ENCODE measurements at places on chromosomes 13 and 19. TPM values are rescaled to one million over a fixed set of nuclear protein-coding genes. Genes with fewer than 3 reads are reported as not detected.

DNA sequence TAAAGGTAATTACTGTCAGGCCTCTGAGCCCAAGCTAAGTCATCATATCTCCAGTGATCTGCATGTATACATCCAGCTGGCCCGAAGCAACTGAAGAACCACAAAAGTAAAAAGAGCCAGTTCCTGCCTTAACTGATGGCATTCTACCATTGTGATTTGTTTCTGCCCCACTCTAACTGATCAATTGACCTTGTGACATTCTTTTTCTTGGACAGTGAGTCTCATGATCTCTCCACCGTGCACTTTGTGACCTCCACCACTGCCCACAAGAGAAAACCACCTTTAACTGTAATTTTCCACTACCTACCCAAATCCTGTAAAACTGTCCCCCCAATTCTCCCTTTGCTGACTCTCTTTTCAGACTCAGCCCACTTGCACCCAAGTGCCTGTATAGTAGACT, 17.2 kb upstream of the CXCL17 start:
- DNase-seq: no peak

DNA sequence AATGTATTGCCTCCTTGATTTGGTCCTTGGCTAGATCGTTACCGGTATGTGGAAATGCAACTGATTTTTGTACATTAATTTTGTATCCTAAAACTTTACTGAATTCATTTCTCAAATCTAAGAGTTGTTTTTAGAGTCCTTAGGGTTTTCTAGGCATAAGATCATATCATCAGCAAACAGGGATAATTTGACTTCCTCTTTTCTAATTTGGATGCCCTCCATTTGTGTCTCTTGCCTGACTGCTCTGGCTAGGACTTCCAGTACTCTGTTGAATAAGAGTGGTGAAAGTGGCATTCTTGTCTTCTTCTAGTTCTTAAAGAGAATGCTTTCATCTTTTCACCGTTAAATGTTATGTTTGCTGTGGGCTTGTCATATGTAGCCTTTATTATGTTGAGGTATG, 12.0 kb upstream of the CYP2A13 start:
- no peak for DNase-seq

- peak; percentile 3 for DNase-seq
These were observed 866 bp upstream of the LMO7 start for GRCh38 chr13:75635101-75635827.

DNA sequence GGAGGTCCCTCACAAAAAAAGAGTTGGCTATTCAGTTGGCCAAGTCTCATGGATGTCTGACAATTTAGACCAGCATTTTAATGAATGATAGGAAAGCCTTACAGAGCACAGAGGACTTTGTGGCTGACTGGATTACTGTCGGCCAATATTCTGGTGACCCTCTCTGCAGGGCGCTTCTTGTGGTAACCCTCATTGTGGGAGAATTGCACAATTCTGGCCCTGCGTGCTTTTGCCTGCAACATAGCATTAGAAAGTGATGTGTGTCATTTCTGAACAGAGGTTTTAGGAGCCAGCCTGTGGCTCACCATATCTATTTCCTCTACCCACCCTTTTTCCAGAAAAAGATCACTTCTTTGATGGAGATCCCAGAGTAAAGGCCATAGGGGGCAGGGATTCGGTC, 71.4 kb downstream of the EFNB2 start:
- DNase-seq: no peak

The RFPL4A gene
- not detected for total RNA-seq

- DNase-seq: no peak
These were observed 19.9 kb downstream of the GAS6 start for GRCh38 chr13:113843864-113844556.

GRCh38 chr13:45718063-45718462, 15.9 kb downstream of the CBY2 start:
- DNase-seq: no peak

- no peak for DNase-seq
These were observed 1.3 kb downstream of the SLC25A42 start for GRCh38 chr19:19064811-19065745.

GRCh38 chr13:73133531-73133930, 74.7 kb downstream of the KLF5 start:
- no peak for DNase-seq

DNA sequence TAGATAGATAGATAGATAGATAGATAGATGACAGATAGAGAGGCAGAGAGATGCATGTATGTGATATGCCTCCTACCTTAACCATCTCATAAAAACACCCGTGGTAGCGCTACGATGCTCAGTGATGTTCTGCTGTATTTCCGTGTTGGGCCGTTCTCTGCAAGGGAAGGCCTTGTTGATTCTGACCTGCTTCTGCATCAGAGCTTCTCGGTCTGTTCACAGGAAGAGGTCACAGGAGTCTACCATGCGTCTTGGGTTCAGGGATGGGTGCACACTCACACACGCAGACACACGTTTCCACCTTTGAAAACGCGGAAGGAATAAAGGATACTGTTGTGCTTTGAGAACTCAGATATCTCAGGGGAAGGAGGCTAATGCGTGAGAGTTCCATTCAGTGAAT, 316.9 kb downstream of the TEX29 start:
- DNase-seq: no peak

The TMEM238 gene
- 6.7 TPM for total RNA-seq

DNA sequence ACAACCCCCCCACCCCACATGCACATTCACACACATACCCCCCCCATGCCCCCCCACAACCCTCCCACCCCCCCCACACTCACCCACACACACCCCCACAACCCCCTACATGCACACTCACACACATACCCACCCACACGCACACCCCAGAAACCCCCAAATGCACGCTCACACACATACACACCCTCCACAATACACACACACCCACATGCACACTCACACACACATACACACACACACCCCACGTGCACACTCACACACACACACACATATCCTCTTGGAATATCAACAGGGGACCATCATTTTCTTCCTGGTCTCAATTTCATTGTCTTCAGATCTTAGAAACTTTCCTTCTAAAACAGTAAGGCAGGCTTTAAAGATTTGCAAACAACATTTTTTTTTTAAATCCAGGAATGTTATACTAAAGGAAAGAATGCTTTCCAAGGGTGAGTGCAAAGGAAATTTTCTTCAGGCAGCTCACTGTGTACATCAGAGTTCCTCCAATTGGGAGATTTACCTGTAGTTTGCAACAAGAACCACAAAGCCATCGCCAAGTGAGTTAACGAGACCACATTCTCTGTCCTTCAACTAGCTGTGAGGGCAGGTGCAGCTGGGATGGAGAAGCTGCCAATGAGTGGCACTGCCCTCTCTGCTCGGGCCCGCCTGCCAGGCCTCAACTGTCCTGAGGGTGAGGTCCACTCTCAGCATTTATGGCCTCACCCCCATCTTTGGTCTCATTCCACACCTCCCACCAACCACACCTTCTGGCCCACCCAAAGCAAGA, 53.0 kb downstream of the MRPL57 start:
- DNase-seq: no peak

DNA sequence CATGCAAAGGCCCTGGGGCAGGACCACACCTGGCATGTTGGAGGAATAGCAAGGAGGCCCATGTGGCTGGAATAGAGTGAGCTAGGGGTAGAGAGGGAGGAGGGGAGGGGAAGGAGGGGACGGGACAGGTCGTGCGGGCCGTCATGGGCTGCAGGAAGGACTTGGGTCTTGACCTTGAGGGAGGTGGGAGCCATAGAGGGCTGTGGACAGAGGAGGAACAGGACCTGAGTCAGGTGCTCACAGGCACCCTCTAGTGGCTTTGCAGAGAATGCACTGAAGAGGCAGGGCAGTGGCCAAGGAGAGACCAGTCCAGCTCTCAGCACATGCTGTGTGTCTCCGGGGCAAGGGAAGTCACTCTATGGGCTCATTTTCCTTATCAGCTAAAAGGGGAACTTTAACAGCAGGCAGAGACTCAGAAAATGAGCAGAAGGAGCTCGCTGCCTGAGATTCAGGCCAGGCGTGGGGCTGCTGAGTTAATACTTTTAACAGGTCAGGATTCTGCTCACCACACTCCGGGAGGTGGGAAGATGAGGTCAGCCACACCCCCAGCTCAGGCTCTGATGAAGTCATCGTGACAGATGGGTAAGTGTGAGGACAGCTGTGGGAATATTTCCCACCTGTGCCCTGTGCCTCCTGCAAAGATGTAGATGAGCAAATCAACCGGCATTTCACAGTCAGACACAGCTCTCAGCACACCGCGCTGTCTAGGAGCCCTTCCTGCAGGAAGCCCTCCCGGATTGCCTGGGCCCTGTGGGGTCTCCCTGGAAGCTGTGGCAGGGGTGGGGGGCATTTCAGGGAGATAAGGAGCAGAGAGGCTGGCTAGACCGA, 6.0 kb upstream of the TNFAIP8L1 start:
- peak; percentile 80 for DNase-seq

The ZNF580 gene
- total RNA-seq: 12.1 TPM

DNA sequence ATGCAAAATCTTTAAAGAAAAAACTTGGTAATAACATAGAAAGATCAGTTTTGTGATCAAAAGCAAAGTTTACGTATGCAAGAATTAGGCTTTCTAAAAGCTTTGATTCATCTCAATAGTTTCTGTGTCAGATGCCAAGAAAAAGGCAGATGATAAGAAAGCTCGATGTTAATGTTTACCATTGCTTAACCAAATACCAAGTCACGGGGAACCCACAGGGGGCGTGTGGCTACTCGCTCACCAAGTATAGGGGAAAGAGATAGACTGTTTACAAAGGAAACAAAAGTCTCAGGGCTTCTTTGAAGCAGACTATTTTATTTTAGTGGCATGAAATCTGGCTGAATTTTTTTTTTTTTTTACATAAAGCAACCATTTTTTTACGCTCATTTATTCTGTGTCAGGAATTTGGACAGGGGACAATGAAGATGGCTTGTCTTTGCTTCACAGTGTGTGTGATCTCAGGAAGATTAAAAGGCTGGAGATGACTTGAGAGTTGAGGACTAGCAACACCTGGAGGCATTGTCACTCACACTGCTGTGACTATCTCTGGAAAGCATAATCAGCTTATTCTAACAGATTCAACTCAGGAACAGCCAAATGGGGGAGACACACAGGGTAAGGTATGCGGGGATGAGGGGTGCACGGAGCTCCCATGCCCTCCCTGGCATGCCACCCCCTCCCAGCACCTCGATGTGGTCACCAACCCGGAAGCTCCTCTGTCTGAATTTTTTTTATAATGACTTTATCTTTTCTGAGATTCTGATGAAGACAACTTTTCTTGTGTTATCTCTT, 24.9 kb downstream of the RCBTB1 start:
- peak; percentile 71 for DNase-seq

DNA sequence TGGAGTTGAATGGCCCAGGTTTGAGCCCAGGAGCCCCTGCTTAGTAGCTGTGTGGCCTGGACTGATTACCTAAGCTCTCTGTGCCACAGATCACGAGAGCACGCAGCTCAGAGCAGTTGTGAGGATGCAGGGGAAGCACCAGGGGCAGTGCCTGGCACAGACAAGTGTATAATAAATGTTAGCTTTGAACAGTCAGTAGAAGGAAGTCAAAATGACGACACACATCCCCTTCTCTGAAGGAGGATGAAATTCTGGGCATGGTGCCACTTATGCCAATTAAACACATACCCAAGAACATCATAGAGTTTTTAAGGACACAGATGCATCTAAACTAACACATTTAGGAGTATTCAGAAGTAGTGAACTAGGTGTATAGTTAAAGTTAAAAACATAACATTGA, 24.9 kb upstream of the SIGLEC11 start:
- no peak for DNase-seq

- peak; percentile 62 for DNase-seq
These were observed 65.1 kb downstream of the KCNRG start for GRCh38 chr13:50080203-50080910.

DNA sequence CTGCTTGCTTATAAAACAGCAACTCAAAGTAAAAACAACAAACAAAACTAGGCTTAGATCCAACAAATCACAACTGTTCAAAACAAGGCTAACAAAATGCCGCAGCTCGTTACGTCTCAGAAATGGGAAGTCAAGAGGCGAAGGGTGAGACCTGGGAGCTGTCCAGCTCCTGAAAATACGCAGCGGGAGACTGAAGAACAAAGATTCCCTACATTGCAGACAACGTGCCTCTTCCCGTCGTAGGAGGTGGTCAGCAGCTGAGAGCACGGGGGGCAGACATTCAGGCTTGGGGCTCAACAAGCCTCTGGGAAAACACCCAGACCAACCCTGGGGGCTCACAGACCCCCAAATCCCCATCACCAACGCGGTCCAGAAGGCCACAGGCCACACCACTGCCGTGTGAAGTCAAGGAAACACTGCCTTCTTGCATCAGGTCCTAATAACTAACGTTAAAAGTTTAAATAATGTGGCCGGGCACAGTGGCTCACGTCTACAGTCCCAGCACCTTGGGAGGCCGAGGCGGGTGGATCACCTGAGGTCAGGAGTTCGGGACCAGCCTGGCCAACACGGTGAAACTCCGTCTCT, 13.5 kb downstream of the PLPP2 start:
- no peak for DNase-seq

The CD22 gene
- total RNA-seq: 15.4 TPM

The ICAM4 gene
- total RNA-seq: not detected

GRCh38 chr19:5563935-5564612, 3.7 kb downstream of the TINCR start:
- peak; percentile 75 for DNase-seq

DNA sequence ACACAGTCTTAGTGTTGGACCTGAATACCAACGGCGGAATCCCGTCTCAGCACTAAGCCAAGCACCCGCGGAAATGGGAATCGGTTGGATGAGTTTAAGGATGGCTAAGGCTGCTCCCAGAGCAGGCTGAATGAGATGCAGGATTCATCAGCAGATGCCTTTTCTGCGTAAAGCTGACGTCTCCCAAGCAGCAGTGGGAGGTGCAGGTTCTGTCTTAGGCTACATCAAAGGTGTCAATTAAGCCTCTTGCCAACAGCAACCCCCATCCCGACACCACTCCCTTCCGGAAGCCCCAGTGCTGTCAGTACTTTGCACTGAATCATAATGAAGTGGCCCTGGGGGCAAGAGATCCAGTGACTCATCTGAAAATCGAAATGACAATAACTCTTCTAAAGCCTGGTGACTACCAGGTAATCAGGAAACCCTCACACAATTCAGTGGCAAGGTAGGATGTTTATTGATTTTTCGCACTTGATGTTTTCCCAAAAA, 275.6 kb downstream of the DCLK1 start:
- DNase-seq: peak; percentile 85

DNA sequence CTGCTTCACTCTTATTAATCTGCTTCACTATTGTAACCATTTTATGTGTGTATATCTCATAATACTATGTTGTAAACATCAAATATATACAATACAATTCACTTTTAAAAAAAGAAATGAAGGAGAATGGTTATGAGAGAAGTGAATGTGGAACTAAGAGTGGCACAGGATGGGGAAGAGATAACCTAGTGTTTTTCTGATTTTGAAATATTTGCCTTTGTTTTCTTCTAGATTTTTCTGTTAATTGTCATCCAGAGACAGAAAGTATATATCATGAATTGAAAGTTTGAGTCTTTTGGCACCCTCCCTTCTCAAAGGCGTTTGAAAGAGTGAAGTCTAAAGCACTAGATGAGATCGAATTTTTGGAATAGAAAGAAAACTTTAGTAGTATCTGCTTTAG, 2.8 kb downstream of the DNAJC3 start:
- no peak for DNase-seq

The CGB8 gene
- not detected for total RNA-seq

The ZNF729 gene
- total RNA-seq: not detected

Measured in Caki2 (cell line).